IPS DF 6.9 (cell line): ENCODE measurements at places on chromosomes 4 and X.

- H3K36me3 ChIP-seq = no peaks in the 10 kb centered on the region
- DNase-seq = no peak
- H3K27ac ChIP-seq = no peak overlapping the region
- H3K4me3 ChIP-seq = no peak overlapping the region
- no peaks in the 10 kb centered on the region for H3K4me1 ChIP-seq
These were observed 14.7 kb upstream of the ATP8A1 start for GRCh38 chr4:42671431-42672194.

DNA sequence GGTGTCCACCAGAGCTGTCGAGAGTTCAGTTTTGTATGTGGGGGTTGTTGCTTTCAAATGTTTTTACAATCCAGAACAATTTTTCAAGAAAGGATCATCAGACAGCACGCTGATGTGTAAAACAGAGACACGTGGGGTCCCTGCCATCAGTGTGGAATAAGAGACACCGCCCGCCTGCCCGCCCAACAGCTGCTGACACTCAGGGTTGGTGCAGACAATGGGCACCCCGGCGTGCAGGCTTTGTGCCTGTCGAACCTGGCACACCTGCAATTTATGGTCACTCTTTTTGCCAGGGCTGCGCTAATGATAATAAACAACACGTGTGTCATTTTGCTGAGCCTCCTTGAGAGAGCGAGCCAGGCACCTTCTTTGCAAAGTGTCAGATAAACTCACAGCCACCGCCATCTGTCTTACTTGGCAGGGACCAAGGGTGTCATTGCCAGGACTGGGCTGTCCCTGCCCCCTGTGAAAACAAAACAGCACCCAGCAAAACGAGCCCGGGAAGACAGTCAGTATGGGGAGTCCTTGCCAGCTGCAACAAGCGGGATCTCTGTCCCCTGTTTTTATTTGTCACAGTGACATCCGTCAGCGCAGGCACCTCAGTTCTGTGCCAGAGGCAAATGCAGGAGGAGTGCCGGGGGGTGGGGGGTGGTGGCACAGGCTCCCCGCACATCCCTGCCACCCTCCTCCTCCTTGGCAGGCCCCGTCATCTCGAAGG lies 69.1 kb downstream of the PSAPL1 start:
- H3K27ac ChIP-seq = no peak overlapping the region
- H3K36me3 ChIP-seq = no peaks in the 10 kb centered on the region
- no peaks in the 10 kb centered on the region for H3K27me3 ChIP-seq
- H3K4me1 ChIP-seq = no peaks in the 10 kb centered on the region
- no peak overlapping the region for H3K4me3 ChIP-seq

GRCh38 chrX:63434665-63435064 lies 83.5 kb upstream of the SPIN4 start:
- no peak for DNase-seq
- H3K4me3 ChIP-seq = no peak overlapping the region
- no peaks in the 10 kb centered on the region for H3K27me3 ChIP-seq
- H3K27ac ChIP-seq = no peak overlapping the region
- no peaks in the 10 kb centered on the region for H3K4me1 ChIP-seq

- no peak for DNase-seq
- no peaks in the 10 kb centered on the region for H3K4me1 ChIP-seq
- no peaks in the 10 kb centered on the region for H3K27me3 ChIP-seq
- no peak overlapping the region for H3K4me3 ChIP-seq
- H3K27ac ChIP-seq = no peak overlapping the region
- H3K36me3 ChIP-seq = no peaks in the 10 kb centered on the region
These were observed 23.7 kb upstream of the PNPLA4 start for GRCh38 chrX:7950865-7951264.

DNA sequence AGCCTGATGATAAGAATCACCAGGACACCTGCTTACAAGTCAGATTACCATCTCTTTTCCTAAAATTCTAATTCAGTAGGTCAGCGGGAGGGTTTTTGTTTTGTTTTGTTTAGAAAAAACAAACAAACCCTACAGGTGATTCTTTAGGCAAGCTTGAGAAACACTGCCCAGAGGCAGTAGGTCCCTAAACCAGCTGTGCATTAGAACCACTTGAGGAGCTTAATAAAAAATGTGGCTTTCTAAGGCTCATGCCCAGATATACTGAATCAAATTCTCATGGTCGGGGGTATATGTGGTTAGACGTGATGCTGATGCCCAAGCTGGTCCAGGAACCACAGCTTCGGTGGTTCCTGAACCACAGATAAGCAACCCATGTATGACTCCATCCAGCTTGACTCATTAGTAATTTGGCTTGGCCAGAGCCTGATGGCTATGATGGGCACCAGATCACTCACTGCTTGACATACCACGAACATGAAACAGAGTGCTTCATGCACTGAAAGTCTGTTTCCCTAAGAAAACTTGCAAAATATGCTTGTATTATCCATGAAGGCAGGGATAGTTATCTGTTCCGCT lies 338.1 kb upstream of the F9 start:
- H3K4me1 ChIP-seq = no peaks in the 10 kb centered on the region
- no peaks in the 10 kb centered on the region for H3K36me3 ChIP-seq
- no peak overlapping the region for H3K27ac ChIP-seq
- DNase-seq = no peak
- peaks cover 41% of the 10 kb centered on the region for H3K27me3 ChIP-seq
- no peak overlapping the region for H3K4me3 ChIP-seq

GRCh38 chrX:68732906-68733493 lies 85.5 kb downstream of the STARD8 start:
- no peak for DNase-seq
- H3K36me3 ChIP-seq = no peaks in the 10 kb centered on the region
- H3K4me3 ChIP-seq = no peak overlapping the region
- H3K27ac ChIP-seq = no peak overlapping the region
- H3K27me3 ChIP-seq = no peaks in the 10 kb centered on the region

DNA sequence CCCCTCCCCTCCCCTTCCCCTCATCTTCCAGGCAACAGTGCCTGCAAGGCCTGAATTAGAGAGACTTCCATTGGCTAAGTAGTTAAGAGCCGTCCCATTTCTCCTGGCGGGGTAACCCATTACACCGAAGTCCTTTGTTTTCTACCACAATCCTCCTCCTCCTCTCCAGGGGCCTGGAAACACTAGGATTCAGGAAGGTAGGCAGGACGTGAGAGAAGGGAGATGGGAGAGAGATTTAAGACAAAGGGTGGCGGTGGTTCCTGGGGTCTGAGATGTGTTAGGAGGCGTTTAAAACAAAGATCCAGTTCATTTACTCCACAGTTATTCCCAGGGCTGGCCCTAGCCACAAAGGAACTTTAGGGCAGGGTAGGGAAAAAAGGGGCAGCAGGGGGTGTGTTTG lies 28.0 kb downstream of the NYX start:
- H3K4me3 ChIP-seq = no peak overlapping the region
- H3K4me1 ChIP-seq = peaks cover 10% of the 10 kb centered on the region; the same call in 1 of the 2 replicates
- no peaks in the 10 kb centered on the region for H3K27me3 ChIP-seq
- DNase-seq = peak; percentile 33

- no peak overlapping the region for H3K27ac ChIP-seq
- H3K36me3 ChIP-seq = no peaks in the 10 kb centered on the region
- H3K27me3 ChIP-seq = no peaks in the 10 kb centered on the region
- DNase-seq = no peak
These were observed 19.7 kb upstream of the SPON2 start for GRCh38 chr4:1192091-1192492.

DNA sequence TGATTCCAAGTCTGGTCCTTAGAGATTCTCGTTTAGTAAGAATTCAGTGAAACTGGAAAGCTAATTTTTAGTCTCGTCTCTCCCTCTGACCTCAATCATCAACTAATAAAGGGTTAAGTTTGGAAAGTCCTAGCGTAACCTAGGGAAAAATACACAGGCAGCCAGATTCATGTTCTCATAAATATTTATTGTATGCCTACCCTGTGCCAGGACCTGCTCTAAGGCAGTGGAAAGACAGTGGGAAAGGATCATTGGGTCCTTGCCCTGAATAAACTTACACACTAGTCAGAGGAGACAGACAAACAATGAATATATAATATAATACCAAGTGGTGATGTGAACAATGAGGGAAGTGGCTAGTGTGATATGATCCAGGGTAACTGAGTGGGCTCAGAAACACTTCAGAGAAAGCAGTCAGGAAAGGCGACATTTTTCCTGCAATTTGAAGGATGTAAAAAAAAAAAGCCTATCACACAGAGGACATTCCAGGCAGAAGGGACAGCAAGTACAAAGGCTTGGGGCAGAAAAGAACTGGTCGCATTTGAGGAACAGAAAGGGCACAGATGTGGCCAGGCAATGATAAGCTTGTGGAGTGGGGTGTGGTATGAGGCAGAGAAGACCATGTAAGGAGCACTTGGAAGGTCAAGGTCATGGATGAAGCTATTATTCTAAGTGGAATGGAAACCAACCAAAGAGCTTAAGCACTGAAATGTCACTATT lies 128.8 kb downstream of the AMELX start:
- DNase-seq = no peak
- no peaks in the 10 kb centered on the region for H3K36me3 ChIP-seq
- H3K4me1 ChIP-seq = no peaks in the 10 kb centered on the region
- H3K27me3 ChIP-seq = no peaks in the 10 kb centered on the region; the same call in 1 of the 2 replicates

GRCh38 chr4:78720204-78720603 lies 55.9 kb upstream of the BMP2K start:
- H3K4me3 ChIP-seq = no peak overlapping the region
- H3K36me3 ChIP-seq = no peaks in the 10 kb centered on the region
- H3K4me1 ChIP-seq = peaks cover 4% of the 10 kb centered on the region
- H3K27me3 ChIP-seq = no peaks in the 10 kb centered on the region
- no peak overlapping the region for H3K27ac ChIP-seq

DNA sequence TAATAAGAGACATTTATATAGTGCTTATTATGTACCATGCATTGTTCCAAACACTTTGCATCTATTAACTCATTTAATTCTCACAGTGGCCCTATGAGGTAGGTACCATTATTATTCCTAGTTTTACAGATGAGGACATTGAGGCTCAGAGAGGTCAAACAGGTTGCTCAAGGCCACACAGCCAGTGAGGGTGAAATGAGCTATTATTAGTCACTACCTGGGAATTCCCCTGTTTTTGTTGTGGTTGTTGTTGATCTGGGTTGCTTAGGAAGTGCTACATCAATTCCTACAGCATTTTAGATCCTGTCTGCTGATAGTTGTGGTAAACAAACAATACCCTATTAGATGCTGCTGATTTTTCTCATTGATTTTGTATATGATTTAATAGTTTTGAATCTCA lies 41.2 kb downstream of the APLN start:
- no peak for DNase-seq
- H3K4me3 ChIP-seq = no peak overlapping the region
- H3K27ac ChIP-seq = no peak overlapping the region
- H3K36me3 ChIP-seq = no peaks in the 10 kb centered on the region
- H3K4me1 ChIP-seq = no peaks in the 10 kb centered on the region

DNA sequence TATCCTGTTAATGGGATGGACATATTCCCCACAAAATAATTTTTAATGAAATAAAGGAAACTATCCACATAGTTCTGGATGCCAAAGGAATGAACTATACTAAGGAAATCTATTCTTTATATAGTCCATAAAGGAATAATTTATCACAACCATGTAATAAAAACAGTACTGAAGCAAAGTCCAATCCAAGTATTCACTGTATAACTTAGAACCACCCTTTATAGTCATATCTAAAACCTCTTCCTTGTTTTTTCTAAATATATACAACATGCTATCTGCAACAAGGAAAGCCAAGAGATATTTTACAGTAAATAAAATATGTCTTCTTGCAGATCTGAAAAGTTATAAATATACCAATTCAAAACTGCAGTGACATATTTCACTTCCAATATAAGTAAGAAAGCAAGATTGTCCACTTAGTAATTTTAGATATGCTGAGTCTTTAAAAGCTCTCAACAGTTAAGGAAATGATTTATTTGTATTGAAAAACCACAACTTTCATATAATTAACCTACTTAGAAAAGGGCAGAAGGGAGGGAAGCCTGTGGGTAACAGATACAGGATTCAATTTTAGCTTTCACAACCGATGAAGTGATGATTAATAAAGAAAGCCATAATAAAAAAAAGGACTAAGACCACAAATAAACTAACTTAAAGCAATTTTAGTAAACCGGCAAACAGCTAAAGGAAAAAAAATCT lies 8.0 kb downstream of the NR3C2 start:
- H3K36me3 ChIP-seq = no peaks in the 10 kb centered on the region
- no peak for DNase-seq
- no peaks in the 10 kb centered on the region for H3K27me3 ChIP-seq
- no peak overlapping the region for H3K27ac ChIP-seq
- H3K4me1 ChIP-seq = no peaks in the 10 kb centered on the region

- no peak overlapping the region for H3K27ac ChIP-seq
- no peaks in the 10 kb centered on the region for H3K4me1 ChIP-seq
- DNase-seq = no peak
- H3K27me3 ChIP-seq = no peaks in the 10 kb centered on the region
- H3K36me3 ChIP-seq = no peaks in the 10 kb centered on the region
- H3K4me3 ChIP-seq = no peak overlapping the region
These were observed 1887.8 kb downstream of the PCDH7 start for GRCh38 chr4:32607978-32608377.

GRCh38 chr4:122762520-122762919 lies 30.0 kb downstream of the BBS12 start:
- H3K27me3 ChIP-seq = no peaks in the 10 kb centered on the region
- no peak for DNase-seq
- no peaks in the 10 kb centered on the region for H3K4me1 ChIP-seq
- H3K36me3 ChIP-seq = no peaks in the 10 kb centered on the region
- H3K4me3 ChIP-seq = no peak overlapping the region

DNA sequence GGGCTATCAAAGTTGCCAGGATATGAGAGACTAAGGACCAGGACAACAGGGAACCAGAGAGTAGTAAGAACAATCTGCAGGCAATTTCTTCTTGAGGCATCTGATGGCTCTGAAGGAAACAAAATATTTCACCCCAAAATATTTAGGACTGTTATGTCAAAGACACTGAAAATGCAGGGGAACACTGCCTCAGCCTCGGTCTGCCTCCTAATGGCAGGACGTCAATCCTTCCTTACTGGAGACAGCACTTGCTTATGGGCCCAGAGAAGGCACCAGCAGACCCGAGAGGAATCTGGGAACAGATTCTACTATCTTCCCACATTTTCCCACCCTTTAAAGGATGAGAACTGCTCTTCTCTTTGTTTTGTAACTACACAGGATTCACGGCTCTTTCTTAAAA lies 23.3 kb downstream of the RNF150 start:
- no peak overlapping the region for H3K4me3 ChIP-seq
- H3K27me3 ChIP-seq = no peaks in the 10 kb centered on the region
- no peak overlapping the region for H3K27ac ChIP-seq

DNA sequence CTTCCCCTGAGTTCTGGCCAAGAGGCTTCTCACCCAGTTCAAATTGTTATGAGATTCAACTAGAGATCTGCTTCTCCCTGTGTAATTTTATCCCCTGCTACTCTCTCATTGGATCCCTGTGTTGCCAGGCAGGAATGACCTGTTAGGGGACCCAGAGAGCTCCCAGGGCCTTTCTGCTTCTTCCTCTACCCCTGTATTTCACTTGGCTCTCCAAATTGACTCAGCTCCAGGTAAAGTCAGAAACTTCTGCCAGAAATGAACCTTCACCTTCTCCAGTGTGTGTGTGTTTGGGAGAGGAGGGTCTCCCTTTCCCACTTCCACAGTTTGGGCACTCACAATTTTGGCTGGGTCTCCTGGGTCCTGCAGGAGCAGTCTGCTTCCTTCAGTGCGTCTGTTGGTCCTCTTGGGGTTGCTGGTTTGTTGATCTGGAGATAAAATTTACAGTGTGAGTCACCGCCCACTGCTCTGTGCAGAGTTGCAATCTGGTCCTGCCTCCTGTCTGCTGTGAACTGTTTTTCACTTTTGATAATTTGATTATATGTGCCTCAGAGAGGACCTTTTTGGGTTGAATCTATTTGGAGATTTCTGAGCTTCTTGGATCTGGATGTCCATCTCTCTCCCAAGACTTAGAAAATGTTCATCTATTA lies 112.4 kb upstream of the EDA2R start:
- H3K27me3 ChIP-seq = no peaks in the 10 kb centered on the region
- H3K4me1 ChIP-seq = no peaks in the 10 kb centered on the region
- H3K36me3 ChIP-seq = no peaks in the 10 kb centered on the region
- no peak overlapping the region for H3K27ac ChIP-seq
- H3K4me3 ChIP-seq = no peak overlapping the region
